GM12891 (cell line): ENCODE measurements at places on chromosomes 5 and 9.
A peak's percentile ranks its signal among the peaks of the same experiment; 100 is the strongest.

GRCh38 chr9:116198344-116198743 lies 44.8 kb downstream of the PAPPA start:
- DNase-seq = no peak

- DNase-seq = no peak
These were observed 35.3 kb upstream of the POMT1 start for GRCh38 chr9:131467214-131467935.

GRCh38 chr5:160310552-160311295 lies 1.6 kb downstream of the CCNJL start:
- no peak for DNase-seq

GRCh38 chr9:10050016-10050415 lies 562.8 kb downstream of the PTPRD start:
- no peak for DNase-seq

DNA sequence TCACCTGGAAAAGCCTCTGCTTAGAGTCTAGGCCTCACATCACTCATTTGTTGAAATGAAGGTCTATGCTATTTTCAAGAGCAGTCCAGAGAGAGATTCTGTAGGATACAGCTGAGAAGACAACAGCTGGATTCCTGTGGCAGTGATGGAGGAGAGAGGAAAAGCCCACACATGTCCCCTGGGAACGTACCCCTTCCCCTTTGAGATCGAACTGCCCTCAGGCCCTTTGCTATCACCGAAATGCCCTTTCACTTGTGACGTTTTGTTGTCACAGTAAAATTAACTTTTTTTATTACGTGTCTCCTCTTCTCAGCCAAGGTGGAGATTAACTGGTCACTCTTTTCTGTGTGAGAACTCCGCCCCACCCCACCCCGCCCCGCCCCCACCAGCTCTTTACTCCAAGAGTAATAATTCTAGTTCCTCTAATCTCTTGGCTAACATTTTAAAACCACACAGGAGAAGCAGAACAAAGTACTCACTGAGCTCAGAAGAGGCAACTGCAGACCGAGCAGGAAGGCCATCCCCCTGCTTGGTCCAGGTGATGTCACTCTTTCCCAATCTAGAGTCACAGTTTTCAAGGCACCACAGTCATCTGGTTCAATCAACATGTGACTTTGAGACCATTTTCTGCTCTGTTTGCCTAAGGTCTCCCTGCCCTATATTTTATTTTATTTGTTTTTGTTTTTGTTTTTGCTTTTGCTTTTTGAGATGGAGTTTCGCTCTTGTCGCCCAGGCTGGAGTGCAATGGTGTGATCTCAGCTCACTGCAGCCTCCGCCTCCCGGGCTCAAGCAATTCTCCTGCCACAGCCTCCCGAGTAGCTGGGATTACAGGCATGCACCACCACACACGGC lies 105.6 kb downstream of the SUSD1 start:
- peak; percentile 19 for DNase-seq

DNA sequence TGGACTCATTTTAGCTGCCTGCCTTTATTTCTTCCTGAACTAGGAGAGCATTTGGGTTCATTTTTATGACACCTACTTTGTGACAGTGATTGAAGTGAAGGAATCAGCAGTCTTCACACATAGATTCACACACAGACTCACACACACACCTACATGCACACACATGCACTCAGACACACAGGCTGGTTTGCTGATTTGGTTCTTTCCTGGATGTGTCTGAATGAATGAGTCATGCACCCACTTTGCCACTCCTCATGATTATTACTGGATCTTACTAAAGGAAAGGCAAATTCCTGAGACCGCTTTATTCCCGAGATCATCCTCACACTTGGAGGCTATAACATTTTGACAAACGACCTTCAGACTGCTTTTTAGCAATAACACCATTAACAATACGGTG lies 529.5 kb downstream of the AGTPBP1 start:
- DNase-seq = no peak

DNA sequence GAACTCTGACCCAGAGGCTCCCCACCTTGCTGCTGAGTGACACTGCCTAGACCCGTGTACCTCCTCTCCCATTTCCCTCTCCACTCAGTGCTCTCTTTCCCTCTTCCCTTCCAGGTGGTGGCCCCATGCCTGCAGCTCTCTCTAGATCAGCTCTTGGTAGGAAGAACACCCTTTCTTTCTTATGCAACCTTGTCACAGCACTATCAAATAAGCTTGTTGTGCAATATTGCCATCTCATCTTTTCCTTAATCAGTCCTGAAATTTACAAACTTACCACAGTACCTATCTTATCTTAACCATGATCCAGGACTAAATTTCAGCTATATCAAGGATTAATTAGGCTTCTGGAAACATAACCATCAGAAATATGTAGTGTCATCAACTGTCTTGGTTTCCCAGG lies 88.6 kb downstream of the ZFAND5 start:
- no peak for DNase-seq

DNA sequence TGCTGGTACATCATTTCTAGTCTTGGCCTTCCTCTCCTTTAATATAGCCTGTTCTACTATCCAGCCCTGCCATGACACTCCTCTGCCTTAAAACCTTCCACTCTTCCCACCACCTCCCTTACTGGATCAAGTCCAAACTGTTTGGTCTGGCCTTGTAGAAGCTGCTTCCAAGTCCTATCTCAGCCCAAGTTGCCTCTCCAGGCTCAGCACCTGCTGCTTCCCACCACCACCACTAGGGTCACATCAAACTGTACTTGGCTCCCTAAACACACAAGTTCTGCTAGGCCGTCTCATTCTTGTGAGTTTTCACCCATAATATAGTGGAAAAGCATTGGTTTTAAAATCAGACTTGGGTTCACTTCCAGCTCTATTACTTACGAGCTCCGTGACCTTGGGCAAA lies 1.4 kb downstream of the NDUFA8 start:
- peak; percentile 32 for DNase-seq

- no peak for DNase-seq
These were observed 49.0 kb downstream of the STOM start for GRCh38 chr9:121321016-121321503.

DNA sequence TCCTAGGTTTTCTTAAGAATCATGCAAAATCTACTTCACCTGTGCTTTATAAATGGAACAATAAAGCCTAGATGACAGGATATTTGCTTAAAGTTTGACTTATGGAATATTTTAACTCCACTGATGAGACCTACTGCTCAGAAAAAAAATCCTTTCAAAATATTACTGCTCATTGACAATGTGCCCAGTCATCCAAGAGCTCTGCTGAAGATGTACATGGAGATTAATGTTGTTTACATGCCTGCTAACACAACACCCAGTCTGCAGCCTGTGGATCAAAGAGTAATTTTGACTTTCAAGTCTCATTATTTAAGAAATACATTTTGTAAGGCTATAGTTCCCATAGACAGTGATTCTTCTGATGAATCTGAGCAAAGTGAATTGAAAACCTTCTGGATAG lies 889.6 kb downstream of the CDH18 start:
- DNase-seq = no peak

DNA sequence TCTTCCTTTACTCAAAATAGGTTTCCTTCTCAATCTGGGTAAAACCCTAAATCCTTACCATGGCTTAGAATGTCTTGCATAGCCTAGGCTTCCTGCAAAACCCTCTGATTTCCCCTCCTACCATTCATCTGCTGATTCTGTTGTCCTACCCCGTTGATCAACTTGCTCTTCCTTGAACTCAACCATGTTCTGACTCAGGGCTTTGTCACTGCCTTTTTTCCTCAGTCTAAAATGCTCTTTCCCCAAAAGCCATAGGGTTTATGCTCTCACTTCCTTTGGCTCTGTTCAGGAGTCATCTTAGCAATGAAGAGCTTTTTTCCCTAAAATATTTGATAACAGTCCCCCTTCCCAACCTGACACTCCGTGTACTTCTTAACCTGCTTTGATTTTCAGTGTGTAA lies 79.4 kb upstream of the IZUMO3 start:
- no peak for DNase-seq

GRCh38 chr5:120454094-120454798 lies 9.9 kb upstream of the PRR16 start:
- no peak for DNase-seq

DNA sequence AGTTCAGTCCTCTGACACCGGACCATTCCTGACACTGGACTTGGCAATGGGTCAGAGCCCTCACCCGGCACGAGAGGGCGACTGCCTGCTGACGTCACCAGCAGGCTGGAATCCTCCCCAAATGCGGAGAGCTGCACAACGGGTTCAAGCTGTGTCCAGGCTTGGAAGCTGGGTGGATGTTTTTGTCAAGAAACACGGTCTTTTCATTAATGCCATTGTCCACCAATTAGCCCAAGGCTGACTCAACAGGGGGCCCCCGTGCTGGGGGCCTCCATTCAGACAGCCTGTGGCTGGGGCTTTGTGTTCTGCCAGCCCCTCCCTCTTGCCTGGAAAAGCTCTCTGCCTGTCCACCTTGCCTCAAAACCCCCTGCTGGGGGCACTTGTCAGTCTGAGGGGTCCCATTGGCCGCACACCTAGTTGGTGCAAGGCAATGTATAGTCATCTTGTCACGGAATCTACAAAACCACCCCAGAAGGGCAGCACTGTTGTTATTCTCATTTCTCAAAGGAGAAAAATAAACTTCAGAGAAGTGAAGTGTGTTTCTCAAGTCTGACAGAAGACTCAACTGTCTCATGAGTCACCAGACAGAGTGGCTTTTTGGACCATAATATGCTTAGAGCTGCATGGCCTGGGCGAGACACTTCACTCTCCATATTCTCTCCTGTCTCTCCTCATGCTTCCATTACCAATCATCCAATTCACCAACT lies 24.6 kb downstream of the NDUFA8 start:
- DNase-seq = no peak
